CMK (cell line): ENCODE measurements at places on chromosomes 1 and 21.

- no peak for DNase-seq
Observed at GRCh38 chr21:15363921-15364320, 299.1 kb upstream of the NRIP1 start.

- DNase-seq: no peak
Observed at GRCh38 chr1:233916706-233917105, 12.2 kb downstream of the SLC35F3 start.

DNA sequence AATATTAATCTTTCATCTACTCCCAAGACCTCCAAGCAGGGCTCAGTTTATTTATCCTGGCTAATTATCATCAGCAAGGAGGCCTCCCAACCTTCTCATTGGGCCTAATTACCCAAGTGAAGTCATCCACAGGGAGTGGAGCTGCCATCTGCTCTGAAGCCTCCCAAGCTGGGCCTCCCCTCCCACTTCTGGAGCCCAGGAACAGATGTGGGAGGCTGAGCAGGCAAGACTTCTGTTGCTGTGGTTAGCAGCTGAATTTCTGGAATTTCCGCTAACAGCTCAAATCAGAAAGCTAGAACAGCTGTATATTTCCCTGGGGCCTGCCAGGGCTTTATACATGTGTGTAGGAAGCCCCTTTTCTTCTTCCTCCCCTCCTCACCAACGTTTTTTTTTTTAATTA is 127.5 kb downstream of the UCK2 start:
- DNase-seq: no peak

- DNase-seq: peak; percentile 18
Observed at GRCh38 chr1:189429610-189430009, 1048.1 kb downstream of the BRINP3 start.

- no peak for DNase-seq
Observed at GRCh38 chr1:67784545-67785186, 48.6 kb downstream of the GNG12 start.
